ENCODE measurements at places on chromosomes 7 and 10.

- DNase-seq, result no peak
These were observed 162.1 kb downstream of the RAB11FIP2 start for GRCh38 chr10:117884592-117884991.

- DNase-seq, result no peak
These were observed 1.8 kb downstream of the BRI3 start for GRCh38 chr7:98283127-98283886.

GRCh38 chr7:157359581-157359980 is 22.8 kb downstream of the DNAJB6 start:
- no peak for DNase-seq

DNA sequence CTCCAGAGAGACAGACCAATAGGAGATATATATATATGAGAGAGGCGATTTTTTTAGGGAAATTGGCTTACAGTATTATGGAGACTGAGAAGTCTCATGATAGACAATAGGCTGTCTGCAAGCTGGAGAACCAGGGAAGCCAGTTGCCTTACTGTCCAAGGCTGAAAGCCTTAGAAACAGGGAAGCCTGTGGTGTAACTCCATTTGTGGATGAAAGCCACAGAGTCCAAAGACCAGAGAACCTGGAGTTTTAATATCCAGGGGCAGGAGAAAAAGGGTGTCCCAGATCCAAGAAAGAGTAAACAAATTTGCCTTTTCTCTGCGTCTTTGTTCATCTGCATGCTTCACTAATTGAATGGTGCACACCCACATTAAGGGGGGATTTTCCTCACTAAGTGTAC is 71.6 kb upstream of the TEX47 start:
- DNase-seq, result no peak

- no peak for DNase-seq
These were observed 26.9 kb downstream of the WIPI2 start for GRCh38 chr7:5216931-5217330.

GRCh38 chr7:155234950-155235789 is 62.5 kb upstream of the INSIG1 start:
- DNase-seq, result no peak

DNA sequence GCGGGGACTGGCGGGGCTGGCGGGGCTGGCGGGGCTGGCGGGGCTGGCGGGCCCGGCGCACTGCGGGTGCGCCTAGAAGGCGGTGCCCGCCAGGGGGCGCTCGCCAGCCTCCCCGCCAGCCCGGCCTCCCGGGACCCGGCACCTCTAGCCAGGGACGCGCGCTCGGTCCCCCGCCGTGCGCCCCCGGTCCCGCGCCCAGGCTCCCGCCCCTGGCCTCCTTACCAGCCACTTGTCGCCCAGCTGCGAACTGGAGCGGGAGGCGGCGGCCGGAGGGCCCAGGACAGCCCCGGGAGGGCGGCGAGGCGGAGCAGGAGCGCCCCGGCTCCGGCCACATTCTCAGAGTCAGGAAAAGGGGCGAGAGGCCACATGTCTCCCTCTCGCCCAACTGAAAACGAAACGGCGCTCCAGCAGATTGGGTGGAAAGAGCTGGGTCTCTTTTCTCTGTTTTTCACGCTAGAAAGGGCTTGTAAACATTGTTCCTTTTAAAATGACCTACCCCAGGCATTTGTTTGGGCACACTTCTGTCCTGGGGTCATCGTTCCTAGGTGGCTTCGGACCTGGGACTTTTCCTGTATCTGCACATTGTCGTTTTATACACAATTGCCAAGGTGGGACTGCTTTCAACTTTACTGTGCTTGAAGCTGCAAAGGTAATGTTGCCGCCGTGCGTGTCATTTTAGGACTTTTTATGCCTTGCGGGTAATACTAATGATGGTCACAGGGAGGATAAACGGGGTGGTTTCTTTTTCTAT is 378 bp upstream of the PRKCQ start:
- DNase-seq, result peak; percentile 39

DNA sequence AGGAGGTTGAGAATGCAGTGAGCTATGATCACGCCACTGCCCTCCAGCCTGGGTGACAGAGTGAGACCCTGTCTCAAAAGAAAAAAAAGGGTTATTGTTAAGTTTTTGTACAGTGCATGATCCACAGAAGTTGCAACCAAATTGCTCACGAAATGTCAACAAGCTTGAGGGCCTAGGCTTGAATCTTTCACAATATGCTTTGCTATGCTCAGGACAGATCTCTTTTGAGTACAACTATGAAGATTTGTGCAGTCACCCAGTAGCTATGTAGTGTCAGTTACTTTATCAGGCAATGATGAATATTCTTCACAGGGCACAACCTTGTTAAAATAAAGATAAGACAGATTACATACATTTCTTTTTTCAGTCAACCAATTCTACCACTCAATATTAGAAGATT is 109.2 kb downstream of the PRTFDC1 start:
- DNase-seq, result no peak

GRCh38 chr7:54888067-54888733 is 129.2 kb upstream of the SEC61G start:
- DNase-seq, result no peak
